ENCODE measurements at places on chromosomes 16 and 17. TPM values are rescaled to one million over a fixed set of nuclear protein-coding genes. Genes with fewer than 3 reads are reported as not detected.

KRTAP4-4 gene
- total RNA-seq = not detected

EVI2B gene
- total RNA-seq = 0.63 TPM

ITGB3 gene
- 4.7 TPM for total RNA-seq

ST6GALNAC2 gene
- total RNA-seq = not detected

CDC42EP4 gene
- total RNA-seq = 70.7 TPM

KRTAP4-9 gene
- not detected for total RNA-seq

RPL38 gene
- 1,198 TPM for total RNA-seq

NOD2 gene
- 0.31 TPM for total RNA-seq

CTRL gene
- 4.7 TPM for total RNA-seq

TEKT5 gene
- 2.8 TPM for total RNA-seq

MYO15A gene
- 9.4 TPM for total RNA-seq

CLEC3A gene
- not detected for total RNA-seq

SLC22A31 gene
- total RNA-seq = not detected

SCNN1G gene
- total RNA-seq = 0.63 TPM

ERI2 gene
- total RNA-seq = 24.1 TPM

CD19 gene
- 0.94 TPM for total RNA-seq

SHPK gene
- total RNA-seq = 23.5 TPM

ZNF423 gene
- total RNA-seq = 12.5 TPM

HSD17B1 gene
- total RNA-seq = 1.6 TPM

GSG1L gene
- 1.6 TPM for total RNA-seq

Measured in parietal lobe (tissue), 2 donors.